ENCODE measurements at places on chromosomes 12 and 14.

- DNase-seq, result no peak
Measured at GRCh38 chr12:88371416-88372183, 208.7 kb downstream of the KITLG start.

GRCh38 chr14:103546652-103547454 lies 15.6 kb downstream of the BAG5 start:
- DNase-seq, result no peak

- no peak for DNase-seq
Measured at GRCh38 chr12:106033161-106033675, 105.5 kb downstream of the NUAK1 start.

DNA sequence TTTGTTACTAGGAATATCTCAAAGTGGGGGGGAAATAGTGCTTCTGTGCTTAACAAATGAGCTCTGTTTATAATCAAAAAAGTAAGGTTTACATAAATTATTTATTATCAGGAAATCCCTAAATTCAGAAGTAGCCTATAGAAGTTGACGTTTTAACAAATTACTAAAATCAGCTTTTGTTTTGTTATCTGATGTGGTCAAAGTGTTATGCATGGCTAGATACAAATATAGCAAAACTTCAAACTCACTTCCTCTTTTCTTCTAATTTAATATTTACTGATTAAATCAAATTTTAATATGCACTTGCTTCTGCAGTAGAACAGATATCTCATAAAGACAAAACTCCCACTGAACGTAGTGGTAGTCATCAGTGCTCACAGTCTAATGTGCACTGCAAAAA lies 47.5 kb downstream of the GARIN6 start:
- no peak for DNase-seq

- peak; percentile 21 for DNase-seq
Measured at GRCh38 chr14:21039585-21040369, 2.4 kb upstream of the RNASE7 start.

DNA sequence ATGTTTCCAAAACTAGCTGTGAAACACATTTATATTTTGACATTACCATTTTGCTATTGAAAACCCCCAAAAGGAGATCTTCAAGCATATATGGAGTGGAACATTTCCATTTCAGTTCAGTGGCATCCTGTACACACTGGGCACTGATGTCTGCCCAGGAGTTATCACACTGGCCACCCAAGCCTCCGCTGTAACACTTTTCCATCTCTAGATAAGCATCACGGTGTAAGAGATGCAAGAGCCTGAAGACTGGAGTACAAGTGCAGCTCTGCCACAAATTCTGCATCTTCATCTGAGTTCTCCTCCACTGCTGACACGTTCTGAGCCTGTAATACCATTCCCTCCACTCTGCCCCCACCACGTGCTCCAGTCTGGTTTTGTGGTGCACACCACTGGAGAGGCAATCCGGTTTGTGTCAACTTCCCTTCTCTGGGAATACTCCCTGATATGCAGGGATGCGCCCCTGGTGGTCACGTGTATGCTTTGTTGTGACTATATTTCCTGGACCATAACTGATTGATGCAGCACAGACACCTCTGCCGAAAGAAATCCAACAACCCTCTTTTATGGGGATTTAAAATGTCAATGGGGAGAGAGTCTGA lies 12.7 kb downstream of the SPTLC2 start:
- peak; percentile 29 for DNase-seq

DNA sequence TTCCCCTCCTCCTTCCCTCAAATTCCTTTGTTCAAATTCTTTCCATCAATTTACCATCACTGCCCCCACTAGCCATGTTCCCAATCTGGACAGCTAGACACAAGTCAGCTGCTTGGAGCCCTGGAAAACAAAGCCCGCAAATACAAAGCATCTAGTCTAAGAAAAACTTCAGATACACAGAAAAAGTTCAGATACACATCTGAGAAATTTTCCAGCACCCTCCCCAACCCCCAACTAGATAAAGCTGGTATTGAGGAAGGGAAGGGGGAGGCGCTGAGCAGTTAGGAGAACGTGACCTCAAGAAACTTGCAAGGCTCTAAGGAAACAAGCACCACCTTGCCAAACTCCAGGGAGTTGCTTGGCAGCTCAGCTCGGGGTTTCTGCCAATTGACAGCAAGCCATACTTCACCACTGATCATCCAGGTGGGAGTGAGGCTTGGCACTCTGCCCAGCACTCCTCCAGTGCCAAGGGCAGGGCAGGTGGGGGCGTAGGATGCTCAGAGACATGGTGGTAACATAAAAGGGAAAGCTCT lies 5.1 kb upstream of the CNIH1 start:
- DNase-seq, result no peak

GRCh38 chr14:30297876-30298795 lies 260.8 kb upstream of the G2E3 start:
- no peak for DNase-seq

GRCh38 chr12:44848703-44849085 lies 27.4 kb downstream of the NELL2 start:
- no peak for DNase-seq

- no peak for DNase-seq
Measured at GRCh38 chr12:103975368-103975767, 9.7 kb downstream of the TDG start.

- DNase-seq, result no peak
Measured at GRCh38 chr12:131536766-131537165, 174.1 kb upstream of the SFSWAP start.
